ENCODE measurements at places on chromosomes 2 and 18. TPM values are rescaled to one million over a fixed set of nuclear protein-coding genes. Genes with fewer than 3 reads are reported as not detected.

GAD1 gene
- polyA plus RNA-seq, result 0.12 TPM

DCDC2C gene
- not detected for polyA plus RNA-seq

LAMA1 gene
- polyA plus RNA-seq, result 1.2 TPM

NAT8 gene
- polyA plus RNA-seq, result not detected

APCDD1 gene
- 15.3 TPM for polyA plus RNA-seq

SNORC gene
- polyA plus RNA-seq, result 0.14 TPM

MOGAT1 gene
- not detected for polyA plus RNA-seq

ASXL3 gene
- 0.06 TPM for polyA plus RNA-seq

NEMP2 gene
- 6.0 TPM for polyA plus RNA-seq

RNU2-63P gene
- not detected for polyA plus RNA-seq

SEPTIN10 gene
- 99.4 TPM for polyA plus RNA-seq

SCN7A gene
- 8.9 TPM for polyA plus RNA-seq

CYP26B1 gene
- polyA plus RNA-seq, result 0.02 TPM

ATP6V1C2 gene
- 0.03 TPM for polyA plus RNA-seq

FBXO41 gene
- polyA plus RNA-seq, result 0.38 TPM

CETN1 gene
- polyA plus RNA-seq, result not detected

LRRC30 gene
- polyA plus RNA-seq, result not detected

RAB12 gene
- polyA plus RNA-seq, result 28.1 TPM

DES gene
- 3.8 TPM for polyA plus RNA-seq

LCT gene
- polyA plus RNA-seq, result not detected

ARHGAP28 gene
- 3.3 TPM for polyA plus RNA-seq

ASXL2 gene
- polyA plus RNA-seq, result 20.7 TPM

B4GALT6 gene
- polyA plus RNA-seq, result 5.2 TPM

CCDC85A gene
- polyA plus RNA-seq, result 0.05 TPM

ABCB11 gene
- polyA plus RNA-seq, result not detected

FAM237A gene
- not detected for polyA plus RNA-seq

TNFRSF11A gene
- polyA plus RNA-seq, result 0.45 TPM

AKAIN1 gene
- not detected for polyA plus RNA-seq

YES1 gene
- 23.8 TPM for polyA plus RNA-seq

CREG2 gene
- 0.08 TPM for polyA plus RNA-seq

TAF1B gene
- 19.5 TPM for polyA plus RNA-seq

OR6B2 gene
- polyA plus RNA-seq, result not detected

PLCD4 gene
- polyA plus RNA-seq, result 4.1 TPM
